ENCODE measurements at places on chromosomes 7 and 10. TPM values are rescaled to one million over a fixed set of nuclear protein-coding genes. Genes with fewer than 3 reads are reported as not detected.

- DNase-seq: no peak
These were observed 1.2 kb upstream of the SP8 start for GRCh38 chr7:20787660-20788419.

The SORBS1 gene
- 617 TPM for total RNA-seq

GRCh38 chr7:24130631-24131030 lies 153.4 kb upstream of the NPY start:
- no peak for DNase-seq

DNA sequence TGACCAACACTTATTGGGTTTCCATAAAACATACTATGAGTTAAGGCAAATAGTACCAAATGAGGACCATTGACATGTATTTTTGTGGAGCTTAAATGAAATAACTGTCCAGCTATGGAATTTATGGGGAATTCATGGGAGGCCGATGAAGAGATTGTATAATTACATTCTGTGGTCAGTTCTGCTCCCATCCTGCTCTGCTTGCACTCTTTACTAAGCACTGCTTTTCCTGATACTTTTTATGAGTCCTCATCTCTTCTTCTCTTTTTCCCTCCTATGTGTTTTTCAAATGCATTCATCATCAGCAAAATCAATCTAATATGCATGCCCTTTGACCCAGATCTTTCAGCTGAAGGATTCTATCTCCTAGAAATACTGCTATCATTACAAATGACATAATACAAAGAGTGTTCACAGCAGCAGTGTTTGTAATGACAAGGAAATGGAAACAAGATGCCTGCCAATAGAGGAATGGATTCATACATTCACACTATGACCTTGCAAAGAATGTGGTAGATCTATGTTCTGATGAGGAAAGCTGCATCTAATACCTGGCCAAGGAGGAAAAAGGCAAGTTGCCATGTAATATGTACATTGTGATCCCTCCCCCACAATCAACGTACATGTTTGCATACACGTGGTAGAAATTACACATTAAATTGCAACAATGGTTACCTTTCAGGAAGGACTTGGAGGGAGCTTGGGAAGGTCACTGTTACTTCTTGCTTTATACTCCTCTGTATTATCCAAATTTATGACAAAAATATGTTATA lies 73.9 kb downstream of the PCGF5 start:
- no peak for DNase-seq

DNA sequence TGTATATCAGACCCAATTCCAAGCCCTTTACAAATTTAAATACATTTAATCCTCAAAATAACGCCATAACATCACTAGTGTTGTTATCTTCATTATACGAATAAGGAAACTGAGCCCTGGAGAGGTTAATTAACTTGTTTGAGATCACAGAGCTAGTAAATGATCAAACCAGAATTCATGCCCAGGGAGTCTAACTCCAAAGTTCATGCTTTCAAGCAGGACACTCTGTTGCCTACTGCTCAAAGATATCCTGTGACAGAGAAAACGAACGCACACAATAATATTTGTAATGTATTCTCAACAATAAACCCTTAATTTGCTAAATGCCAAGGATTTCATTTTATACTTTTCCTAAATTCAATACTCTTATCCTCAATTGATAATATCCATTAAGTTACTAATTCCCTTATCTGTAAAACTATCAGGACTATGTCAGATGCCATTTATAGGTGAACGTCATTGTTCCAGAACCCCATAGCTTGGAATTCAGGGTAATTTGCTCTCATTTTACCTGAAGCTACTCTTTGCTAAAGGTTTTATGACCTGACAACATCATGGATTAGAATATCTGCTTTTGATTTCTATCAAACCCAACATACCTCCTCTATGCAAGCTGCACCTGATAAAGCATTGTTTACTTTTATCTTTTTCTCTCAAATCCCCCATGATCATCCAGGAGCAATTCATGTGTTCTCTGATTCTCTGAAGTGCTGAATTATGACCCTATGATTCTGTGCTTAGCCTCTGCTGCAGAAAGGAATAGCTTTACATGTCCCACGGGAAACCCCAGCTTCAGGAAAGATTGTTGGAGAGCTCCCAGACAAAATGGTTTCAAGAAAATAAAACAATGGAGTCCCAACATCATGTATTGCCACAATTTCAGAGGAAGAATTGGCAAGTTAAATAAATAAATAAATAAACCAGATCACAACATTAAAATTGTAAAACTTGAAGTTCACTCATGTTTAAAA lies 150.2 kb upstream of the CDK1 start:
- DNase-seq: no peak

DNA sequence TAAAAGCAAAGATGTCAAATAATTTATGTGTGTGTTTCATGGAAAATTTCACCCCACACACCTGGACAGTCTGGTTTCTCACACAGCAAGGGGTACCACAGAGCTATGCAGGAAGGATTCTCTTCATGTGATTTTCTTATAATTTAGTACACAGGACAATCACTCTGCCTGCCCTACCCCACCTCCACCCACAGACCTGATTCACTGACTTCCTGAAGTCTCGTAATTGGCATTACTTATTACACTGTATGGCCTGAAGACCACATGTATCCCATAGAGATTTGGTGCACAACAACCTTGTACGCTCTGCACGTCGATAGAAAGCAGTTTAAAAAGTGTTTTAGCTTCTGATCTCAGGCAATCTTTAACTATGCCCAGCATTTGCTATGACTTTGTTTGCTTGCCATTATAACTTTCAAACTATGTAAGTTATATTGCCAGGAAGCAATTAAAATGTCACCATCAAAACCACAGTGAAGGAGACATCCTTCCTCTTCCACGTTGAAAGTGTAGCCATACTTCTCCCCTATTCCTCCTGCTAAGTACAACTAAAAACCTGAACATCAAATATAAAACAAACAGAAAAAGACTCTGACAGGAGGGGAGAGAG lies 279.4 kb upstream of the IMMP2L start:
- no peak for DNase-seq

- DNase-seq: no peak
These were observed 293.7 kb downstream of the BBS9 start for GRCh38 chr7:33422825-33423645.

The C7orf33 gene
- not detected for total RNA-seq

Data from left cardiac atrium (tissue), 4 donors.